ENCODE measurements at places on chromosomes 12 and 14.

DNA sequence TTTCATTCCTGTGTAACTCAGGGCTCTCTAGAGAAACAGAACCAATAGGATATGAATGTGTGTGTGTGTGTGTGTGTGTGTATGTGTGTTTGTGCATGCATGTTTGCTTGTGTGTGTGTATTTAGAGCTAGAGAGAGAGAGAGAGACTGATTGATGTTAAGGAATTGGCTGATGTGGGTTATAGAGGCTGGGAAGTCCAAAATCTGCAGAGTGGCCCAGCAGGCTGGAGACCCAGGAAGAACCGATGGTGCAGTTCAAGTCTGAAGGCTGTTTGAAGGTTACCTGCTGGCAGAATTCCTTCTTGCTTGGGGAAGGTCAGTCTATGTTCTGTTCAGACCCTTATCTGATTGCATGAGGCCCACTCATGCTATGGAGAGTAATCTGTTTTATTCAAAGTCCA is 64.7 kb downstream of the ADCK1 start:
- no peak for DNase-seq

- peak; percentile 1 for DNase-seq
Measured at GRCh38 chr12:58425481-58426392, 484.4 kb downstream of the ATP23 start.

- DNase-seq = no peak
Measured at GRCh38 chr12:16515666-16516065, 90.3 kb downstream of the LMO3 start.

- no peak for DNase-seq
Measured at GRCh38 chr14:103868242-103868897, 21.0 kb upstream of the PPP1R13B start.

- no peak for DNase-seq
Measured at GRCh38 chr12:129599406-129599805, 304.4 kb downstream of the TMEM132D start.

DNA sequence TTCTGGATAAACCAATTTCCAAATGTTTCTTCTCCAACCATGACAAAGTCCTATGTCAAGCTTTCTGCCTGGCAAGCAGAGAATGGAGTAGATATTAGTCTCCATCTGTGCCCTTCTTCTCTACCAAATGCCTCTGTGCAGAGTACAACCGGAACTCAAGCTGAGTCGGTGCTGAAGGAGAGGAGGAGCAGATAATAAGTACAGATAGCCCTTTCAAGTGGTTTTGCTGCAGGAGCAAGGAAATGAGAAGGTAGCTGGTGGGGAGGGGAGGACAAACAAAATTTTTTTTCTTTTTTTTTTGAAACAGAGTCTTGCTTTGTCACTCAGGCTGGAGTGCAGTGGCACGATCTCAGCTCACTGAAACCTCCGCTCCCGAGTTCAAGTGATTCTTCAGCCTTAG is 14.2 kb upstream of the HELB start:
- DNase-seq = no peak

- DNase-seq = no peak
Measured at GRCh38 chr12:54611715-54612149, 23.0 kb downstream of the LACRT start.

DNA sequence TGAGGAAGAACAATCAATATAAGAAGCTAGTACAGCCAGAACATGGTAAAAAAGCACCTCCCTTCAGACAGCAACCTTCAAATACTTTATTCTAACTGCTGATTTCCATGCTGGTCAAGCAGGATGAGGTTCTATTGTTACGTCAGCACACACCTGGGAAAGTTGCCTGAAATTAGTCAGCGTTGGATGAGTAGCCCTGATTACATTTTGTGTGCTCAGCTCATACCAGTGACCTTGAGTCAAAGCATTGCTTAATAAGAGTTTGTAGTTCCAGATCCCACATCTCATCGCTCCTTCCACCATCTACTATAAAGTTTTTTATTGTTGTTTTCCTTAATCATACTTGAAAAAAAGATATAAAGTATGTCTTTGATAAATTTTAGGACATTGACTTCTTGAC is 361.5 kb downstream of the EGLN3 start:
- no peak for DNase-seq

DNA sequence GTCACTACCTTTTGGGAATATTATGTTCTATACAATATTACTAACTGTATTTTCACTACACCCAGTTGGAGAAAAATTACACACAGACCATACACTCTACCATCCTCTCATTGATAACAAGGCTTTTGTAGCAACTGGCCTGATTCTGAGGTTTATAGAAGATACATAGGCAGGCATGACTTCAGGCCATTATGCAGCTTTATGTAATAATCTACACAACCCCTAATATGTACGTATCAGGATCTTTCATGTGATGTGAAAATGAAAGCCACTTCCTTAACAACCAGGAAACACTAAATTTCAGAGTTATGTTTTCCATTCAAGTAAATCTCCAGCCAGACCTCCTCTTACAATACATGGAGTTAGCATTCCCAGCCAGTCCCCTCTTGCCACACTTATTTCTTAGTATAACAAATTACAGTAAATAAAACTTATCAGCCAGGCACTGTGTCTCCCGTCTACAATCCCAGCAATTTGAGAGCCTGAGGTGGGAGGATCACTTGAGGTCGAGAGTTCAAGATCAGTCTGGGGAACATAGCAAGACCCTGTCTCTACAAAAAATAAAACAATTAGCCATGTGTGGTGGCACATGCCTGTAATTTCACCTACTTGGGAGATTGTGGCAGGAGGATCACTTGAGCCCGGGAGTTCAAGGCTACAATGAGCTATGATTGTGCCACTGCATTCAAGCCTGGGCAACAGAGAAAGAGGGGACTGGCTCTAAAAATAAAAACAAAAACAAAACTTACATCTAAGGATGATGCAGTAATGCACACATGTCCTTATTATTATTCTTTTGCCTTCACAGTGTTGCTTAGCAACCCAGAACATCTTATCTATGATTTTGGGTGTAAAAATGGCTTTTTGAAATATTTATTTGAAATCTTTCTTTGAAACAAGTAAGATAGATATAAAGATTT is 10.4 kb upstream of the OSBPL8 start:
- peak; percentile 33 for DNase-seq

All from inflammatory macrophage (primary cell).